ENCODE measurements at places on chromosomes 5 and 9.
A peak's percentile ranks its signal among the peaks of the same experiment; 100 is the strongest.

DNA sequence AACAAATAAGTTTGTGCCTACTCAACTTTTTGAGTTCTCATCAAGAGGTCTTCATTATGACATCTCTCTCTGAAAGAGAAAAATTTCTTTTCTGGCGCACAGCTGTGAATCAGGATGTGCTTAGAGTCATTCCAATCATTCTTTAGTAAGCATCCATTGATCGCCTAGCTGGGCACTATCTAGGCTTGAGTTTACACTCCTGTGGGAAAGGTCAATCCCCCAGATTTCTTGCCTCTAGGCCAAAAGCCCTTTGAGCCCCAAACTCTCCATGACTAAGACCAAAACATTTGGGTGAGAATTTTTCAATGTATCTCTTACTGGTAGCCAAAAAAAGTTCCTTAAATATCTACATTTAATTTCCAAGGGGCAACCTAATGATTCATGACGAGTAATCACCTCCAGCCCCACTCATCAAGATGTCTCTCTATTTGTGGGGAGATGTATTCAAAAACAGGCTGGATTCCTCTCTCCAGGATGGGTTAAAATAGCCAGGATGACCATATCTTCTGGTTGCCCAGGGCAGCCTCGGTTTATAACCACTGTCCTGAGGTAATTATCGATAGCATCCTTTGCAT is 101.7 kb downstream of the GNA14 start:
- peak; percentile 31 for DNase-seq

- peak; percentile 62 for DNase-seq
Observed at GRCh38 chr5:141484641-141485311, at the start of gene PCDHGC4. TSS of gene PCDHGC4 (plus strand) at chr5:141485030. CDS start at chr5:141485174, 144 bp downstream.

DNA sequence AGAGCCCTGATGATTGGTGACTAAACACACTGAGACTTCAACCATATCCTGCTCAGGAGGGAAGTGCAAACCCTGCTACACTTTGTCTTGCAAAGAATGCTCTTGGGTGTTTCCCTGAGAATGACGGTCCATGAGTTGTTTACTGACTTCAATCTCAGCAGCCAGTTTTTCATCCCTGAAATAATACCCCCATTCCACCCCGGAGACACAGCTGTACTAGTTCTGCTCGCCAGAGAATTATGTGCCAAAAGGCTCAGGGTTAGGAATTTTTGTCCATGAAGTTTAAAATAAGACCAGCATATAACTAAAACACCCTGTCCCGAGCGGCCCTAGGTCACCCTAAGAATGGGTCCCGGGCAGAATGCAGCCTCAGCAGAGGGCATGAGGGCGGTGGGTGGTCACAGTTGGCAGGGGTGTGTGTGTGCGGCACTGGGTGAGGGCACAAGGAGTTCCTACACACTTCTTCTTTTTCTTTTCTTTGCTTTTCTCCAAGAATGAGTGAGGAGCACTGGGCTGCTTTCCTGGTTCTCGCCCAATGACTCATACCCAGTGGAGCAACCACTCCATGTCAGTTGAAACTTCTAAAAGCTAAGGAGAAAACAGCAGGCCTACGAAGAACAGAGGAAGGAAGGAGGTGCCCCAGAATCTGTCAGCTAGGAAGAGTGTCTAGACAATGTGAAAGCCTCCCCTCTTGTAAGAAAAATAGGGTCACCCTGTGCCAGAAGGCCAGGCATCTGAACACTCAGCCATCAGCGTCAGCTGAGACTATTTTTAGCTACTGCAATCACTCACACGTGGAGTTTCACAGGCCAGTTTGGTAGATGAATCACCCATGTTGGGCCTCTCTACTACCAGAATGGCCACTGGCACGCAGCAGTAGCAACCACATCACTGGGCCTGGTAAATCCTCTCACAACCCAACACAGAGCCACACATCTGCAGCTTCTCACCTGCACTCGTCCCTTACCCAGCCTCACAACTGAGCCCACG is 105.9 kb downstream of the DPYSL3 start:
- DNase-seq: peak; percentile 98

- no peak for DNase-seq
Observed at GRCh38 chr5:12616093-12616492, 711.8 kb upstream of the CTNND2 start.

GRCh38 chr5:75020016-75020656 is 32.2 kb downstream of the GCNT4 start:
- DNase-seq: no peak

- DNase-seq: peak; percentile 83
Observed at GRCh38 chr9:122821278-122821943, 7.0 kb downstream of the PDCL start.

GRCh38 chr5:92641031-92641962 is 939.7 kb downstream of the NR2F1-AS1 start:
- DNase-seq: peak; percentile 86

DNA sequence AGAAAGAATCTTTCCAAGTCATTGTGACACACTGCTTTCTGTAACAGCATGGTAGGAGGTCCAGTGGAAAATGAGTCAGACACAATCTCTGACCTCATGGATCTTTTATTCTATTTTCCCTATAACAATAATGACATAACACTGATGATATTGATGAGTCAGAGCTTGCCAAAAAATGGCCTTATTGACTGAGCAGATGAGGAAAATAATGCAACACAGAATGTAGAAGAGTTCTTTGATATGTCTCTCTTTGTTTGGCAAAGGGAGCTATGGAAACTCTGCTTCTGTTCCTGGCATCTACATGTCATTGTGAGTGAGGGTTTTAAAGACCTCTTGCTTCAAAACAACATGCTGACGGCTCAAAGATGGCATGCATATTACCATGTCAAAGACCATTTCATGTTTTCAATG is 443.1 kb upstream of the ZNF608 start:
- peak; percentile 55 for DNase-seq

DNA sequence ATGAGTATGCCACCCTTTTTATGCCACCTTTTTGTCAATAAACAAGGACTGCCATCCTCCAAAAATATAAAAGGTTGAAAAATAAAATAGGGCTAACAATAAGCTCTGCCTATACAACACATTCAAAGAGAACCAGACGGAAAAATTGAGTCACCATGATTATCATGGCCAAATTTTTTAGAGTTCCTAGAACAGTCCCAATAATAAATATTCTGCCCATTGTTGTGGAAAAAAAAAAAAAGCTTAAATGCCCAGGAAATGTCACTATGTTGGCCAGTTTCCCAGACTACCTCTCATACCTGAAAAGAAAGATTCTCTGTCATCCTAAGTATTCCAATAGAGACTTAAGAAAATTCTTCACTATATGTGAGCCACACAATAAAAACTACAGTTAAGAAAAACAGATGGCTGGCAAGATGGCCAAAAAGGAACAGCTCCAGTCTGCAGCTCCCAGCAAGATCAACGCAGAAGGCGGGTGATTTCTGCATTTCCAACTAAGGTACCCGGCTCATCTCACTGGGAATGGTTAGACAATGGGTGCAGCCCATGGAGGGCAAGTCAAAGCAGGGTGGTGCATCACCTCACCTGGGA is 149.0 kb downstream of the TMEM161B start:
- no peak for DNase-seq

DNA sequence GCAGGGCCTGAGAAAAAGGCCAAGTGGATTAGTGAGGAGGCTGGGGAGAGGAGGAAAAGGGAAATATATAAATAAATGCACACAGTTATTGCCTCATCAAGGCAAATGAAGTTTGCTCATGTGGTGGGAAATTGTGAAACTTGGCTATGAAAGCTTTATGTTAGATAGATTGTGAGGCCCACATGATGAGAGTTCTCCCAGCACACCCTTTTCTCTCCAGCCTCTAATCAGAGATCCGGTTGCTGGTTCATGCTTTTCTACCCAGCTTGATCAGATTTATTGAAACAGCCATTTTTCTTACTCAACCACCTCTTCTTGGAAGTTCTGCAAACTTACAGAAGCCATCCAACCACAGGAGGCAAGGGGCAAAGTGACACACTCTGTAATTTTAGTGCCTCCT is 125.8 kb upstream of the KLF4 start:
- peak; percentile 70 for DNase-seq

- DNase-seq: peak; percentile 54
Observed at GRCh38 chr9:32603914-32604852, 31.2 kb upstream of the NDUFB6 start.

DNA sequence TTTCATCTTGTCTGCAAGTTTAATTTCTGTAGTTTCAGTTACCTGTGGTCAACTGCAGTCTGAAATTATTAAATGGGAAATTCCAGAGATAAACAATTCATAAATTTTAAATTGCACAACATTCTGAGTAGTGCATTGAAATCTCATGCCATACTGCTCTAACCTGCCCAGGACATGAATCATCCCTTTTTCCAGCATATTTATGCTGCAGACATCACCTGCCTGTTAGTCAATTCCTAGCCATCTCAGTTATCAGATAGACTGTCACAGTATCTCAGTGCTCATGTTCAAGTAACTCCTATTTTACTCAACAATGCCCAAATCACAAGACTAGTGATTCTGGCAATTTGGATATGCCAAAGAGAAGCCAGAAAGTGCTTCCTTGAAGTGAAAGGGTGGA is 223.0 kb upstream of the GRIA1 start:
- DNase-seq: peak; percentile 2

DNA sequence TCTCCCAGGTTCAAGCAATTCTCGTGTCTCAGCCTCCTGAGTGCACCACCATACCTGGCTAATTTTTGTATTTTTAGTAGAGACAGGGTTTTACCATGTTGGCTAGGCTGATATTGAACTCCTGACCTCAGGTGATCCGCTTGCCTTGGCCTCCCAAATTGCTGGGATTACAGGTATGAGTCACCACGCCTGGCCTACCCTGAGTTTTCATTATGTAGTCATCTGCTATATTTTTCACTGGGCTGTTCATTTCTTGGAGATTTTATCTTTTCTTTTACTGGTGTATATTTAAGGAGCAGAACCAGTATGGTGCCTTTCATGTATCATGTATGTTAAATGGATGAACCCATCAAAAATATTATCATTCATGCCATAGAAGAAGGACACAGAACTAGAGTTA is 377.0 kb upstream of the ACTBL2 start:
- DNase-seq: no peak

- DNase-seq: no peak
Observed at GRCh38 chr5:104914536-104915070, 1352.0 kb upstream of the NUDT12 start.

DNA sequence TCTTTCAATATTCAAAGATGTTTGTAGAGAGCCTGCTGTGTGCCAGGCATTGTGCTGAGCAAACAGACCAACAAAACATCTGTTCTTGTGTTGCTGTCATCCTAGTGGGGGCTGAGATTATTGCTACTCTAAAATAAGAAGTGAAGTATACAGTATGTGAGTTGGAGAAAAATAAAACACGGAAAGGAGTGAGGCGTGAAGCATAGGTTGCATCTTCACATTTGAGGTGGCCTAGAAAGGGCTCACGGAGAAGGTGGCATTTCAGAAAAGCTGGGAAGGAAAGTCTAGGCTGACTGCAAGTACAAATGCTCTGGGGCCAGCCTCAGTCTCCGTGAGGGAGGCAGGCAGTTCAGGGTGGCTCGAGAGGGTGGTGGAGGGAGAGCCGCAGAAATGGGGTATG is 80.3 kb downstream of the CSNK1A1 start:
- no peak for DNase-seq

- no peak for DNase-seq
Observed at GRCh38 chr5:14316471-14316870, 173.3 kb downstream of the TRIO start.

DNA sequence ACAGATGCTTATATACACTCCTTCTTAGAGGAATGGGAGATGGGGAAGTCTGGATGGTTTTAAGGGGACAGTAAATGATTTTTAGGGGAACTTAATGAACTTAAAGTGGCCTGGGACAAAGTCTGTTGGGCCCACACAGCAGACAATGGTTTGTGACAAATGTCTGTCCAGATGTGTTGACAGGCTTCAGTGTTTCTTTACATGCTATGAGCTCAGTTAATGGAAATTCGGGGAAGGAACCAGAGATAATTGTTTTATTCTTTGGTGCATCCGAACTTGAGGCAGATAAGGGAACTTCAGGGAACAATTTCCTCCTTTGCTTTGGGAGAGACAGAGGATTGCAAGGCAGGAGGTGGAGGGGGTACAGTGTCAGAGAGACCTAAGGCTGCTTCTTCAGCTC is 52.3 kb downstream of the NFIB start:
- DNase-seq: no peak

DNA sequence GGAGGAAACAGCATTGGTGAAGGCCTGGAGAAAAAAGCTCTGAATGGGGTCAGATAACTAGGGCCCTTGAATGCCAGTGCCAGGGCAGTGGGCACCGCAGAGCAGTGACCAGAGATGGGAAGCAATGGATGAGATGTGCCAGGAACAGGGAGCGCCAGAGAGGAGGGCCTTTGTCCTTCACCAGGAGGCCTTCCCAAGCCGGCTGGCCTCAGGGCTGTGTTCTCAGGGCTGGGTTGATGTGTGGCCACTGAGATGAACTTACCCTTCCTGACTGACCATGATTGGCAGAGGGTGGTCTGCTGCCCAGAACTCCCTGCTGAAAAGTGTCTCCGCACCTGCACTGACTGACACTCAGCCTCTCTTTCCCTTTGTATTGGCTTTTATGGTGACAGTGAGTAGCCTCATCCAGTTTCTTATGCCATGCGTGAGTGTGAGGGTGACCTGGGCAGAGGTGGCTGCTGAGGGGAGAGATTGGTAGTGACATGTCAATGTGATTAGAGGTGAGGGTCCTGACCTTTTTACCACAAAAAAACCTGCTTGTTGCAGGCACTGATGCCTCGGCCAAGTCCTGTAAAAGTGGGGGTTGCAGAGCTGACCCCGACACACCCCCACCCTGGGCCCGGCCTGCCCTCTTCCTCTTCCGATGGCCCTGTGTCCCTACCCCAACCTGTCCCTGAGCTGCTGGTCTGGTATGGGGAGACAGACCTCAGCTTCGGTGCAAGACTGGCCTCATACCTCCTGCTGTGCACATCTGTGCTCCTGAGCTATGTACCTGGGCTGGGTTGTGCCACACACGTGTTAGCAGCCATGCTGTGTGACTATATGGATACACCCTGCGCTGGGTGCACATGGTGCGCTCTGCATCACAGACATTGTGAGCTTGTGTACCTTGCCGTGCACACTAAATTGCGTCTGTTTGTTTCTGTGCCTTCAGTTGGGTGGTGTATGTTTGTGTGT is 57.1 kb upstream of the PSD2 start:
- DNase-seq: no peak

DNA sequence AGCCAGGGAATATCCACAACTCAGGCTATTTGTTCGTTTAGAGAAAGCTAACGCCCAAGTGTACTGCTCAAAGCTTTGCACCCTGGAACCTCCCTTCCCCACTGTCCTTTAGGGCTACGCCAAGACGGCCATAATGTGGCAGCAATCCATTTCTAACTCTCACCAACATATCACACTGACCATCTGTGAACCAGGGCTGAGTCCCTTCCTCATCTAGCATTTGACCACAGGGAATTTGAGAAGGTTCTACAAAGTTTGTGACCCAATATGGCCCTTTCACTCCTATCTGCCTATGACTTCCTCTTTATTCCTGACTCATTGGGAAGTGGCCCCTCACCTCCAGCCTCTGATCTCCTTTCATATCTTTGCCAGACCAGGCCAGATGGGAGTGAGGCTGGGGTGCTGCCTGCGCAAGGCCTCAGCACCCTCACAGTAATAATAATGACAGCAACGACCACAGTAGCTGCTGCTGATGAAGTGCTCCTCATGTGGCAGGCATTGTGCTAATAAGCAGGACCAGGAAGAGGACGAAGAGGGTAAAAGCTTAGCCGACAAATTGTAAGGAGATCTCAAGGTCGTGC is 9.3 kb upstream of the ARAP3 start:
- DNase-seq: no peak

Data from iris pigment epithelial cell (primary cell).